Stimulated activated CD8-positive, alpha-beta memory T cell treated with anti-CD3 and anti-CD28 coated beads, Interleukin-4, amount 100 ng/mL, for 4 hours (primary cell): ENCODE measurements at places on chromosomes 12 and 14.

DNA sequence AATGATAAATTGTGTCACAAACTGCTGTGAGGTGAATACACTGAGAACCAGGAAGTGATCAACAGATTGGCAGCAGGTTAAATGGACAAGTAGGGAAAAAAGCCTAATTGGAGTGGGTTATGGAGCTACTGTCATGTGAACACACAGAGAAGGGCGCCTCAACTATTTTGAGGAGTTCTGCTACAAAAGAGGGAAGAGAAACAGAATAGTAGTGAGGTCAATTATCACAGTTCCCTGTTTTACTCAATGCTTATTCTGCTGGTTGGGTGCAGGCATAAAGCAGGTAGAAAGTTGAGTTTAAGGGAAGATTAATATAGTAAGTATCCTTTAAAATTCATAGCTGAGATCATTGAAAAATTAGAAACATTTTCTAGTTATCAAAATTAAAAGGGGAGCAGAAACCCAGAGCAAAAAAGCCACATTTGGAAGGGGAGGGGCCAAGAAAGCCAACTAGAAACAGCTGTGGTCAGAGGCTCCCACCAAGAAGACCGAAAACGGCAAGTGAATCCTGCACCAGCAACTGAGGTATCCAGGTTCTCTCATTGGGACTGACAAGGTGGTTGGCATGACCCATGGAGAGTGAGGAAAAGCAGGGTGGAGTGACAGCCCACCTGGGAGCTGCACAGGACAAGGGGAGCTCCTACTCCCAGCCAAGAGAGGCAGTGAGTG lies 105.7 kb downstream of the ZC3H14 start:
- no peak for DNase-seq

- no peak for DNase-seq
Observed at GRCh38 chr14:102979406-102979805, 56.9 kb downstream of the AMN start.

- DNase-seq: no peak
Observed at GRCh38 chr12:69388371-69388770, 28.8 kb downstream of the YEATS4 start.

- no peak for DNase-seq
Observed at GRCh38 chr12:11556682-11557081, 92.8 kb upstream of the ETV6 start.

DNA sequence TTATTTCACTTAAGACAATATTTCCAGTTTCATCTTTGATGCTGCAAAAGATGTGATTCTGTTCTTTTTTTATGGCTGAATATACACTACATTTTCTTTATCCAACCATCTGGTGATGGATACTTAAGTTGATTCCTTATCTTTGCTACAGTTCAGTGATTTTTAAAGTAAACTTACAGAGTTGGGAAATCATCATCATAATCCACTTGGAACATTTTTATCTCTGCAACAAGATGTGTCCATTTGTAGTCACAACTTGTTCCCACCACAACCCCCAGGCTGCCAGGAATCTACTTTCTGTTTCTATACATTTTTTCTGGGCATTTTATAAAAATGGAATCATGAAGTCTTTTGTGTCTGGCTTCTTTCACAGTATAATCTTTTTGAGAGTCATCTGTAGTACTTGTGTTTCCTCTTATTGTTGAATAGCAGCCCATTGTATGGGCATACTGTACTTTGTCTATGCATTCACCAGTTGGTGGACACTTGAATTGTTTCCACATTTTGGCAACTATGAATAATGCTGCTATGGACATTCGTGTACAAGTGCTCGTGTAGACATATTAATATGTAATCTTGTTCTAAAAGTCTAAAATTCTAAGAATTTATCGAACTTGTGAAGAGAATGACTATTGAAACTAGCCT lies 212.5 kb upstream of the DDHD1 start:
- DNase-seq: no peak
